Stimulated activated memory B cell treated with anti-CD40 and anti-IgM and Interleukin-4, amounts not matched to agents 10 μg/mL and 1 μg/mL and 100 μg/mL, for 72 hours (primary cell): ENCODE measurements at places on chromosomes 6 and 20.

DNA sequence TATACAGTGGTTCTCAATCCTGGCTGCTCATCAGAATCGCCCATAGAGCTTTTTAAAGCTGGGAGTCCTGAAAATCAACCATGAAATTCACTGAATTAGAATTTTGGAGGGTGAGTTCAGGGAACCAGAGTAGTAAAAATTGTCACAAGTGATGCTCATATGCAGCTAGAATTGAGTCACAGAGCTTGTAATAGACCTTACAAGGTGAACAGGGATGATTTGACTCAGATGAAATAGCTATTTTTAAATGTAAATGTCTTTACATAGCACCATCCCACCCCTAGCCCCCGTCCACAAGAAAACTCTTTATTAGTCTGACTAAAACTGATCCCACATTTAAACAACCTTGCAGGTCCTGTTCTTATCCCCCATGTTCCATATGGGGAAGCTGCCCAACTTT lies 531.7 kb downstream of the LMBRD1 start:
- ATAC-seq = no peak

DNA sequence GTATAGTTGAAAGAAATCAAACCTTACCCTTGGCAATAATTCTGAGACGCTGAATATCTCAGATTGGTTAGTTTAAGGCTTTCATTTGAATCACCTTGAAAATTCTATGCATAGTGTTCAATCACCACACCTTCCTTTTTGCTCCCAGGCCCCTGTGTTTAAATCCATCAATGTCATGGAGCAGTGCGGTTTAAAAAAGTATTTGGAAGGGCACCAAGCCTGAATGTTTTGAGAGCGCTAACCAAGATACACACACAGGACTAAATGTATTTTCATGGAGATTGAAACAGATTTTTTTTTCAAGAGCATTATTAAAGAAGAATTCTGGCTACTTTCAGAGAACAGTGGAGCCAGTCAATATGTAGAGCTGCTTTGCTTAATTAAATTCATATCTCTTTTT lies 195.7 kb downstream of the CENPW start:
- ATAC-seq = no peak

DNA sequence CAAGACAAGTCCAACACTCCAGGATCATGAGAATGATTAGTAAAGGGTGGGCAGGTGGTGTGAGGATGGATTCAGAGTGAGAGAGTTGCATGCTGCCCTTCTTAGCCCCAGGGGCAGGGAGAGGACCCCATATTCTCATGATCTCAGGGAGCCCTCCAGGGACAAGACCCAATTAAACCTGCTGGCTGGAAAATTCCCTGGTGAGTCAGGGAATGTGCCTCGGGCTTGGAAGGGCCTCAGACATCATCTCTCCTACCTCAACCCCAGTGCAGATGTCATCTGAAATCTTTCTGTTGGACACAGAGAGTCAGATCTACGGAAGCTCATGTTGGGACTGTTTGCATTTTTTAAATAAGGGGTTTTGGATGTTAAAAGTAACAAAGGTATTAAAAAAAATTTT lies 9.2 kb upstream of the SIRPD start:
- ATAC-seq = no peak

DNA sequence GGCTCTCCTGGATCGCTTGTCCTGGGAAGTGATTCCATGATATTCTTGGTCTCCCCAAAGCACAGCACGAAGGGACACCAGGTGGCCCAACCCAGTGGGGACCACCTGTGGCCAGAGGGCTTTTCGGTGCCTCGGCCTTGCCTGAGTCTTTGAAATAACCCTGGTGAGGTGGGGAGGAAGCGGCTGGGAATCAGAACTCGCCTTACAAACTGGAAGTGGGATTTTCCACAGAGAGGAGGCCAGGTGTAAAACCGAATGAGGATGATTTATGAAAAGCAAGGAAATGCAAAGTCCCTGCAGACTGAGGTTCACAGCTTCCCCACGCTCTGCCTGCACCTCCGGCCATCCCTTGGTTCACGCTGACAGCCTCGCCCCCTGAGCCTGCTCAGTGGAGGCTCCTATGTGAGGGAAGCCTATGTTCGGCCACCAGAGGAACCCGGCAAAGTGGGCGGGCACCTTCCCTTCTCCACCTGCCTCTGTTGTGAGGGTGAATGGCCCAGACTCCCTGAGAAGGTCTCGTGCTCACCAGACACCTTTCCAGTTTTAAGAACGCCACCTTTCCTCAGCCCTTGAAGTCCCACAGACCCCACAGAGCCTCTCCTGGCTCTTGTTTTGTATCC lies 133.8 kb upstream of the CST7 start:
- ATAC-seq = no peak

- no peak for ATAC-seq
Measured at GRCh38 chr20:53448875-53449274, 144.8 kb downstream of the ZNF217 start.

- no peak for ATAC-seq
Measured at GRCh38 chr6:47535316-47536225, 58.0 kb downstream of the CD2AP start.

DNA sequence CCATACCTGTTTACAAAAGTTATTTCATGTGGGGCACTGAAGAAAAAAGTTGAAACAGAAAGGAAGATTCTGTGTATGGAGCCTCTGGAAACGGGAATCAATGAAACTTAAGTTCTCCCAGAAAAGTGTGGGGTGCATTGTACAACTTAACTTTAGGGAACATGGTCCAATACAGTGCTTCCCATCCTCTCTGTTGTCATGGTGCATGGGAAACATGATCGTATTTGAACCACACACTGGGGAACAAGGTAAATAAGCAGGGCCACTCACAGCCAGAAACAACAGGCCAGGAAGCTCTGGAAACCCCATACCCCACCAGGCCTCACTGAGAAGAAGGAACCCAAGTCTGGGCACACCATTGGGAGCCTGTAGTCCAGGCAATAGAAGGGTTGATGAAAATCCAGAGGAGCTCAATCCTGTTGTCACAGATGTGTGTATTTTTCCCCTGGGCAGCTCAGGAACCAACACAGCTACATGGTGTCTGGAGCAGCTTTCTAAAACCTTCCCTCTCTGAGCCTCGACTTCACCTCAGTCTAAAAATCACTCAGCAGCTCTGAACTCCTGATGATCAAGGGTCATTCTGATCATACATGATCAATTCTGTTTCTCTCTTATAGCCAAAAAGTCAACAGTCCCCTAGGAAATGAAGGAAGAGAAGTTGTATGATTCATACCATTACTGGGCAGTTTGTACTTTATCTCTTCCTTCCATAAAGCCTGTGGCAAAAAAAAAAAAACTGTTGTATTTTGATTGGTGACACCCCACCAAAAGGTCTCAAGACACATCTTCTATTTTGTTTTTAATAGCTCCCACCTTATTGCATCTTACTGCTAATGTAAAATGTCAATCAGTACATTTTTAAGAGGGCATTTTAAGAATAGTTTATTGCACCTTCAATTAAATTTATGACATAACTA lies 198.5 kb upstream of the TAB2 start:
- no peak for ATAC-seq

GRCh38 chr20:51326201-51326819 lies 216.2 kb downstream of the NFATC2 start:
- ATAC-seq = no peak

GRCh38 chr6:127092466-127092865 lies 26.0 kb upstream of the RSPO3 start:
- ATAC-seq = no peak

- no peak for ATAC-seq
Measured at GRCh38 chr20:17966432-17967310, 1.9 kb downstream of the SNX5 start.

GRCh38 chr20:47040506-47041125 lies 146.0 kb downstream of the EYA2 start:
- ATAC-seq = no peak

DNA sequence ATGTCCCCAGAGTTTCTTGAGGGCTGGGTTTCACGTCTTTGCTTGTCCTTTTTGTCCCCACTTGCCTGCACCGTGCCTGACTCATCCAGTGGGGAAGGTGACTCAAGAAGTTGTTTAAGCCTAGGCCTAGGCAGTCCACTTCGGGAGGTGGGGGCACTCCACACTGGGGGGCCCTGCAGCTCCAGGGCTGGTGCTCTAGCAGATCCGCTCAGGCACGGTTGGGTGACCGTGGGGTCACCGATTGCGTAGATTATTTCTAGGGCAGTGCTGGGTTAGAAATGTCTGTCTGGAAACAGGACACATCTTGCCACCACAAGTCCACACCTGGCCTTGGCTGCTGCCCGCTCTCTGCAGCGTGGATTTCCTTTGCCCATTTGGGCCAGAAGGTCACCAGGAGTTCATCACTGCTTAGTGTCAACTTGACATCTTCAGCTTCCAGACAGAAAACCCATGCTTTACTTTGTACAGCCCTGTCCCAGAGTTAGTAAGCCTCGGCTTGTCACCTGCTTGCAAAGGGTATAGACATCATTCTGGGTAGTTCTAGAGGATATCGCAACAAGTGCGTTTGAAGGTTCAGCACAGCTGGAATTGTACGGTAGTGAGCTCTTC lies 13.6 kb upstream of the C20orf144 start:
- ATAC-seq = peak; percentile 5

DNA sequence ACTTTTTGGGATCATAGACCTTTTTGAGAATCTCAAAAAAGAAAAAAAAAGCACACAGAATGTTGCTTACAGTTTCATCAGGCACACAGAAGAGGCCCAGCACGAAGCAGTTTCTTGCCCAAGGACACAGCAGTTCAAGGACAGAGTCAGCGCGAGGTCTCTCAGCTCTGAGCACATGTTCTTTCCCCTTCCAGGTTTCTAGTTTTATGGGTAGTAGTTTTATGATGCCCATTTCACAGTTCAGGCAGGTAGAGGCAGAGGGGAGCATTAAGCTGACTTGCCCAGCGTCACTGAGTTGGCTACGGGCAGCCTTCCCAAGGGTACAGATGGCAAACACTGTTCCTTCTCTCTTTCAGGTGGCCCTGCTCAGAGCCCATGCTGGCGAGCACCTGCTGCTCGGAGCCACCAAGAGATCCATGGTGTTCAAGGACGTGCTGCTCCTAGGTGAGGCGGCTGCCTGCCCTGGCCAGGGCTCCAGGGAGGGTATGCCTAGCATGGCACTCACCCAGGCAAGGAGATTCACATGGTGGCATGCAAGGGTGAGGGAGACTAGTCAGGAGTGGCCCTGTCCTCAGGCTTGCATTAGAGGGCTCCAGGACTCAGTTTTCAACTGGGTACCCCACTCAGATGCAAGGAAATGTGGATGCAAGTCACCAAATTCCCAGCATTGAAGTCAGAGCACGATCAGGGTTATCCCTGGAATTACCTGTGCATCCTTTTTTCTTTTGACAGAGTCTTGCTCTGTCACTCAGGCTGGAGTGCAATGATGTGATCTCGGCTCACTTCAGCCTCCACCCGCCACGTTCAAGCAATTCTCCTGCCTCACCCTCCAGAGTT lies 57.4 kb upstream of the TTPAL start:
- ATAC-seq = no peak

DNA sequence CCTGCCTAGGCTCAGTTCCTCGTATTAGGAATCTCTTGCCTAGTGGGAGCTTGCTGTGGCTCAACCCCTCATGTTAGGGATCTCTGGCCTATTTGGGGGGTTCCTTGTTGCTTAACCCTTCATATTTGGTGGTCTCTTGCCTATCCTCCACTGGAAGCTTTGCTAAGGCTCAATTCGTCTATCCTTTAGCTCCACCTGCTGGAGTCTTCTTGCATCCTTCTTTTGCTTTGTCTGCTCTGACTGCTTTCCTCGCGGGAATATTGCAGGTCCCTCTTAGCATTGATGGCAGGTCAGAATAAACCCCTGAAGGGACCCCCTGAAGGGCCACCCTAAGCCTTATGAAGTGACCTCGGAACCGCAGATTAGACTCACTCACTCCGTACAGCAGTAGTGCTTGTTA lies 203.0 kb upstream of the TBX18 start:
- no peak for ATAC-seq

DNA sequence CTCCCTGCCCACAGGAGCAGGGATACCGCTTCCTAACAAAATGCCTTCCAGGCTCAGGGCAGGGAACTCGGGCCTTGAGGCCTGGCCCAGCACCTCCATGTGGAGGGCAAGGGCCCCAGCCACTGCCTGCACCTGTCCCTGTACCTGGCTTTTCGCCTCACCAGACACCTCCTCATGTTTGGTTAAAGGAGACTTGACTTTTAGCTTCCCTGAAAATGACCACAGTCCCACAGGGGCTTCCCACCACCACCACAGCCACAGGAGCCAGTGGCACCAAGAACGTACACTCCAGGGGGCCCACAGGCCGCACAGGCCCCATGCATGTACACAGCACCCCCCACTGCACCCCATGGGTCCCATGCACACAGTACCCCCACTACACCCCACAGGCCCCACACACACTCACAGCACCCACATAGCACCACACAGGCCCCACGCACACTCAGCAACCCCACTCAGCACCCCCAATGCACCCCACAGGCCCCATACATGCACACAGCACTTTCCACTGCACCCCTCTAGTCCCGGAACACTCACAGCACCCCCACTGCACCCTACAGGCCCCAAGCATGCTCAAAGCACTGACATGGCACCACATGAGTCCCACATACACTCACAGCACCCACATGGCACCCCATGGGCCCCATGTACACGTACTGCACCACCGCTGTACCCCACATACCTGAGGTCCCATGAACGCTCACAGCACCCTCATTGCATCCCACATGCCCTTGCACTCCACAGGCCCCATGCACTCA lies 86.5 kb downstream of the GINS1 start:
- no peak for ATAC-seq

DNA sequence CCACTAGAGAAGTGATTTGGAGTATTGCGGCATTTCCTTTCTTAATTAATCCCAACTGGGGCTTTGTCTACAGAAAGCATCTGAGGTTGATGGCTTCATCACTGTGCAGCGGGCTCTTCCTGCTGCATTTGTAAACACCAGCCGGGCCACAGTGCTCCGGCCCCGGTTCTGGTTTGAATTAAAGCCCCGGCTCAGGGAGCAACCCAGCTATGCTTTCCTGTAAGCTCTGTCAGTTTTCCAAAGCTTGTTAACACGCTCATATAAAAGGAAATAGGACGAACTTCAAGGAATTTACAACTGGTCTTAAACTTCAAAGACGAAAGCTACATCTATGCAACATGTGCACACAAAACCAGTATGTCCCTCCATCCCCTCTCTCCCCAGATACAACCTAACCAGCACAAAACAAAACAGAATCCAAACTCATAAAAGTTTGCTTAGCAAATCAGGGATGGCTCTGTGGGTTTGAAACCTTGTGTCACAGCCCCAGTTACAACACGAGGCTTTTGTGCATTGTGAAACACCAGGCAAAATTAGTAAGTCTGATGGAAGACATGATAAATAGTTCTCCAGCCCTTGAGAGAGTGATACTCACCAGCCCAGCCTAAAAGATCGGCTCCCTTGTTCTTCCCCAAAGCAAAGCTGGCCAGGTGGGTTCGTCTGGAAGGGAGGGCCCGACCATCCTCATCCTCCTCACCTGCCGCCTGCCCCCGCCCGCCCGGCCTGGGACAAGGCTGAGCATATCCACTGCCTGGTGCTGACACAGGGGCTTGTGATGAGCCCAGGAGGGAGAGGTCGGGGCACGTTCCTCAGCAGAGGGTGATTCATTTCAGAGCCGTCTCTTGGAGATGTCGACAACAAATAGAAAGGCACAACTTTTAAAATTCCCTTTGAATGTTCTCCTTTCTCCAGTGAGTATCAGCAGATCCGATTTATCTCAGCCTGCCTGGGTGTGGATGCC lies 197.9 kb downstream of the TFAP2C start:
- no peak for ATAC-seq

GRCh38 chr6:47116606-47117005 lies 74.5 kb upstream of the ADGRF1 start:
- ATAC-seq = no peak

- no peak for ATAC-seq
Measured at GRCh38 chr20:25744261-25744660, 47.6 kb upstream of the ZNF337 start.

GRCh38 chr20:10788055-10788454 lies 114.3 kb upstream of the JAG1 start:
- ATAC-seq = no peak

GRCh38 chr6:20092071-20092566 lies 120.2 kb downstream of the MBOAT1 start:
- ATAC-seq = no peak
